ENCODE measurements at places on chromosomes 7 and 10.

DNA sequence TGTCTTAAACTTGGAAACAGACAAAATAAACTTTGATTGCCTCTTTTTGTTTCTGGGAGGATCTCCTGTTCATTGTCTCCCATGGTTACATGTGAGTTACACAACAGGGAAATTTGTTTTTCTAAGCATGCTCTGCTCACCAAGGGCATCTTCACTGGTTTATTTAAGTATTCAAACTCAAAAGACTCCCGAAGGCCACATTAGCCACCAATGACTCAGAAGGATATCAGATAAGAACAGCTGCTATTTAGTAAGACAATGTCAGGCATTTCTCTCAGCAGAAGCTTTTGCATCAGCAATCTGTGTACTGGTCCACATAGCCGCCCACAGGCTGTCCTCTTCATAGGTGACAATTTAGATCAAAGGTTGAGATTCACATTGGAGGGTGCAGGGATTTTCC is 19.3 kb downstream of the OR6B1 start:
- DNase-seq, result no peak

GRCh38 chr10:129438024-129438423 is 29.0 kb upstream of the MGMT start:
- no peak for DNase-seq

GRCh38 chr7:78465894-78466293 is 667.3 kb downstream of the PHTF2 start:
- no peak for DNase-seq

DNA sequence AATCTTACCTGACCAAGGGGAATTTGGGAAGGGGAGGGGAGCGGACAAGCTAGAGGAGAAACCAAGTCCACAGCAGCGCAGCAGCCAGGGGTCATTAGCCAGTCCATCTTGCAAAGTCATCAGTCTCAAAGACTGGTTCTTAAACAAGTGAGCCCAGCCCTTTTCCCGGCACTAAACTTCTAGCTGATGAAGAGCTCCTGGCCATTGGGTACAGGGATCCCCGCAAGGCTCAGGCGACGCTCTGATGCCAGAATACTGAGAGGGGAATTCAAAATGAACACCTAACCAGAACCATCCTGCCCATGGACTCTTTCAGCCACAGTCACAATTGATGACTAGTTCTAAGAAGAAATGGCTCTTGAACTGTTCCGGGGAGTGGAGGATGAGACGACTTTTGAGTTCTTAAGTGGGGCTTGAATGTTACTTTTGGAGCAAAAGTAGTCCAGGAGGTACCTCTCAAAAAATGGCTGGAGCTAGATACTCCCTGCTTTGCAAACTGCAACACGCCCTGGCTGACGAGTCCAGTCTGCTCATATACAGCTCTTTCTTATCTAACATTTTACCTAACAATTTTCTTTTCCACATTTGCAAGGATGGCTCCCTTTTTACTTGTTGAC is 2.5 kb upstream of the TWIST1 start:
- no peak for DNase-seq

DNA sequence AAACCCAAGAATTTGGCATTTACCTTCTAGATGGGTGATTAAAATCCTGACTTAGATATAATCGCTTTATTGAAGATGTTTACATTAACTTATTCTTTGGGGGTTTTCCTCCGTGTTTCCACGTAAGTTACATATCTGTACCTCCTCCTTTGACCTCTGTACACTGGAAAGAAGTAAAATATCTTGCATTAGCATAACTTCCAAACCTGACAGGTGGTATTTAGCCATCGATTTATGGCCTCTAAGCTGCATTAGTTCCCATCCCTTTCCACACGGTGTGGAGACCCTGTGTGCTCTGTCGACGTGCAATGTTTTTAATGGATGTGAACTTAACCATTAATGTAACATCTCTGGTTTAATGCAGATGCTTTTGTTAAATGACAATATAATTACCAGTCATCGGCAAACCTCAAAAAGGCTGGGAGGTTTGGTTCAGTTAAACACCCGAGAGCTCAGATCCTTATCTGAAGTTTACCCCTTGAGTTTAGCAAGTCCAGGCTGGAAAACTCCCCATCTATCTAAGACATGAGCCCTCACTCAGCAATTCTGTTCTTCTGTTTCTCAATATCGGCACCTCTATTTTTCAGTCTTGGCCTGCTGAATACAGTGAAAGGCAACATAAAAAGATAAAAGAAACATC is 295.2 kb downstream of the GATA3 start:
- peak; percentile 11 for DNase-seq

DNA sequence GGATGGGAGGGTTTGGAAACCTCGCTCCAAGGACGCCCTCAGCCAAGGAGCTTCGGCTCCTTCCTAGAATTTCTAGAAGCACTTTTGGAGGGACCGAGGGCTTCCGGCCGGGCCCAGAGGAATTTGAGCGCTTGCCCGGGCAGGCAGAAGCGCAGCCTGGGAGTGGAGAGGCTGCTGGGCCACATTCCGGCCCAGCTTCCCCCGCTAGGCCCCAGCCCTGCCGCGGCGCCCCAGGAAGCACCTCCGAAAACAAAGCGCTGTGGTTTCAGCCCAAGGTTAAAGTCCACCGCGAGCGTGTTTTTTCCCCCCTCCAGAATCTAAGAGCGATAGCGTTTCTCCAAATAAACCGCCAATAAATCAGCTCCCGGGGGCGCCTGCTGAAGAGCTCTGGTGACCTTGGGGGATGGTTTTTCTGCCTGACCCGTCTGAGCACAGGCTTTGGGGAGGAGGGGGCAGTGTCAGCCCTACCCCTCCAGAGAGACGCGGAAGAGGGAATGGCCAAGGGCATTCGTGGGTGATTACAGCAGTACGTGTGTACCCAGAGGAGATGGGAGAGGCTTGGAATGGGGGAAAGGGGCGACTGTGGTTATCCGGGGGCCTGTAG is 5.7 kb upstream of the TNRC18 start:
- peak; percentile 54 for DNase-seq

- DNase-seq, result no peak
Observed at GRCh38 chr10:118764195-118764594, 9.4 kb upstream of the CACUL1 start.

- no peak for DNase-seq
Observed at GRCh38 chr7:90320418-90320800, 695 bp downstream of the FAM237B start.

- no peak for DNase-seq
Observed at GRCh38 chr7:5278766-5279165, 4.0 kb upstream of the SLC29A4 start.

DNA sequence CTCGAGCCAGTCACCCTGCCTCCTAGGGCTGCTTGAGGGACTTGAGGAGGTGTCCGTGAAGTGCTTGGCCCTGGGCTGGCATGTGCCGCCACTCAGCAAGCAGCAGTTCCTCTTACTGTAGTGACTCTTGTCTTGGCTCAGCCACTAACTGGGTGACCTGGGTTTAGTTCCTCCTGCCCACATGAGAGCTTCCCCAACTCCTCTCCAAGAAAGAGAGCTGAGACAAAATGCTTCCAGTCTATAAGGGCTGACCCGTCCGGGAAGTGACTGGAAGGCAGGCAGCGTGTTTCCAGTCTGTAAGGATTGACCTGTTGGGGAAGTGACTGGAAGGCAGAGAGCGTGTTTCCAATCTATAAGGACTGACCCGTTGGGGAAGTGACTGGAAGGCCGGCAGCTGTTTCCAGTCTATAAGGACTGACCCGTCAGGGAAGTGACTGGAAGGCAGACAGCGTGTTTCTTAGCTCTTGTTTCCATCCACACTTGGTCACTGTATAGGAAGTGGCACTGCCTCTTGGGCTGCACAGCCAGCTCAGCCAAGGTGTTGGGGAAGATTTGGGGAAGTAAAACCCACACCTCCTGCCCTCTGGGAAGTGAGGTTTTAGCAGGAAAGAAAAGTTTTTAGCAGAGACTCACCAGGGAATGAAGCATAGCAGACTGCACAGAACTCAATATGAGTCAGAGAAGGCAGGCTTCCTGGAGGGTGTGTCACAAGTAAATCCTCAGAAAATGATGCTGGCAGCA is 53.3 kb upstream of the PPIF start:
- no peak for DNase-seq

- DNase-seq, result no peak
Observed at GRCh38 chr10:114337510-114338462, 66.5 kb downstream of the AFAP1L2 start.

DNA sequence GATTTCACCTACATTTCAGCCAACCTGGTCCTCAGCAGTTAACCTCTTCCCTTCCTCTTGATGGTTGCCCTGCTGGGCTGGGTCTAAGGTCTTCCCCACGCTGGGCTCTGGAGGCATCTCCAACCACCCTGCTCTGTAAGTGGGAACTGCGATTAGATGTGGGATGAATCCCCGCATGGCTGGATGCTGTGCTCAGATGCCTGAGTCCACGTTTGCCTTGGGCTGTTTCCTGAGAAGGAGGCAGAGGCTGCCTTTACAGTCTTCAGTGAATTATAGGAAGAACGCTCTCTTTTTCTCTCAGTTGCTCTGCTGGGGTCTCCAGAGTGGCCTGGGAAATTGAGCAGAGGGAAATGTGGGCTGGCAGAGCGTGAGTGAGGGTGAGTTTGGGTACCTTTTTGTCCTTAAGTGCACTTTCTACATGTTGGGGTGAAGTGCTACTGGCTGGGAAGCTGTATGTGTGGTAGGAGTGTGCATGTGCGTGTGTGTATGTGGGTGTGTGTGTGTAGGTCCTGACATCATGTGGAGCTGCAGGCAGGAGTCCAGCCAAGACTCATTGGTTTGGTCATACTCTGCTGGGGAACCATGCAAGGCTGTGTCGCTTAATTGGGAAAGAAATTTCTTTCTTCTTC is 1.5 kb downstream of the GIMAP8 start:
- no peak for DNase-seq

GRCh38 chr10:121416071-121416470 is 182.2 kb downstream of the FGFR2 start:
- no peak for DNase-seq

DNA sequence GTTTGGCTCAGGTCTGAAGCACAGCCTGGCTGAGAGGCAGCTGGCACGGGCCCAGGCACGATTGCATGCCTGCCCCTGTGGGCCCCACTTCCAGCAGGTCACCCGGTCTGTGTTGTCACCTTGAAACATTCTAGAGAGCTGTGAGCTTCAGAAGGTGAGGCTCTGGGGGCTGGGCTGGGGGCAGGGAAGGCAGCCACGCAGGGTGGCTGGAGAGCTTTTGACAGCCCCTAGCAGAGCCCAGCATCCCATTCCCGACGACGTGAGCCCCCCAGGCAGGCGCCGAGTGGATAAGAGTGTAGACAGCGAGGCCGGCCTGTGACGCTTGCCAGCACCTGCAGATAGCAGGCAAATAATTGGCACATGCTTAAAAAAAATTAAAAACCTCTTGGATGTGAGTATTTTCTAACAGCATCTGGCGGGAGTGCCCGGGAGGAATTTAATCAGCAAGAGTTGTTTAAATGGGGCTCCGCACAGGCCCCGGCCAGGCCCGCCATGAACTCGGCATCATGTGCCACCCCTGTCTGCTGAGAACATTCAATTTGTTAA is 212.0 kb upstream of the TBX20 start:
- peak; percentile 98 for DNase-seq

DNA sequence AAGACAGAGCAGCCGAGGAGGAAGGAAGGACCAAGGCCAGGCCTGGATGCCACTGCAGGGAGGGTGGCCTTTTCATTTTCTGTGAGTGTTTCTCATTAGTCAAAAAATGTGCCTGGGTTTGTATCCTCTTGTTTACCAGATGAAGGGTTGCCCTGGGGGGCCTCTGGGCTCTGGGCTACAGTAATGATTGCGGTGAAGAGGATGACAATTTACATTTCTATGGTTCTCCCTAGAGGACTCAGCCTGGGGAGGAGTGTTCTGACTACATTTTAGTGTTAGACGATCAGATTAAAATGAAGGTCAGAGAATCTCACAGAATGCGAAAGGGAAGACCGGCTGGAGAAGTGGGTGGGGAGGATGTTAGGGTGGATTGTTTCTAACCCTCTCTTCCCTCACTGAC is 108.0 kb upstream of the KMT2C start:
- no peak for DNase-seq

Data from NCI-H1105 treated with DMSO at 0.1 percent for 48 hours (cell line).